ENCODE measurements at places on chromosomes 2 and 18.

DNA sequence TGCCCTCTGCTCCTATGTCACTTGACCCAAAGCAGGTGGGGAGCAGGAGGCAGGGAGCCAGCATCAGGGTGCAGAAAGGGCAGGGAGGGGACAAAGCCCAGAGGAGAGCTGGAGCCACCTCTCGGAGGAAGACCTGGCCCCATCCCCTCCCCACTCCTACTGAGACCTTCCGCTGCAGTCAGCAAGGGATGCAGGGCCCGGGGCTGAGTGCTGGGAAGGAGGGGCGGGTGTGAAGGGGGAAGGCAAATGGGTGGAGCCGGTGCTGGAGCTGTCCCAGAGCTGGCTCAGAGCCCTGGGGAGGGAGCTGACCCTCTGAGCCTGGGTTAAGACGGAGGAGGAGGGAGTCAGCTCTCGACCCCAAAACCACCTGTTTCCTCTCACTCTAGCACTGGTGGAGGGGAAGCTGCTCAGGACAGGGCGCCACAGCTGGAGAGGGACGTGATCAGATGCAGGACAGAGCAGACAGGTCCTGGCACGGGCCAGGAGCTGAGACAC, 33.8 kb downstream of the HS1BP3 start:
- DNase-seq: no peak

- DNase-seq: peak; percentile 48
Observed at GRCh38 chr18:56377231-56377630, 261.2 kb downstream of the TXNL1 start.

- DNase-seq: peak; percentile 98
Observed at GRCh38 chr2:11833601-11834000, 87.2 kb downstream of the LPIN1 start.

- peak; percentile 62 for DNase-seq
Observed at GRCh38 chr2:174683392-174683759, 80.9 kb downstream of the CHRNA1 start.

DNA sequence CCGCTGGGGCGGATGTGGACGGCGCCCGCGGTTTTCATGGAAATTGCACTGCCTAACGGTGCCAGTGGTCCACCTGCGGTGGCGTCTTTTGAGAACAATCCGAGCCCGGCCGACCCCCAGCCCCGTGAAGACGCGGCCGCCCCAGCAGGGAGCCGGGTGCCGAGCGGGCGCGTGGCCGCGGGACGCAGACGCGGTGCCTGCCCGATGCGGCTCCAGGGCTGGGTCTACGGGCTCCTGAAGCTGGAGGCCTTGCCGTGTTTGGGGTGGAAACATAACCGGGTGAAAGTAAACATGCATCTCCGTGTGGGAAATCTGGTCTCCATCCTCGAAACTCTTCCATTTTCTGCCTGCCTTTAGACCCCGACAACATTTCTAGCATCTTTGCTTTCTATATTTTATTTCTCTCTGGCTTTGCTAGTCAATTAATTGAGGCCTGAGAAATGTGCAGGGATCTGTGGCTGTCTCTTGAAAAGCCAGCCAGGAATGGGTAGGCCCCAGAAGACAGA, 572 bp downstream of the INPP4A start:
- DNase-seq: no peak

GRCh38 chr2:222538535-222538934, 114.2 kb downstream of the SGPP2 start:
- DNase-seq: no peak

DNA sequence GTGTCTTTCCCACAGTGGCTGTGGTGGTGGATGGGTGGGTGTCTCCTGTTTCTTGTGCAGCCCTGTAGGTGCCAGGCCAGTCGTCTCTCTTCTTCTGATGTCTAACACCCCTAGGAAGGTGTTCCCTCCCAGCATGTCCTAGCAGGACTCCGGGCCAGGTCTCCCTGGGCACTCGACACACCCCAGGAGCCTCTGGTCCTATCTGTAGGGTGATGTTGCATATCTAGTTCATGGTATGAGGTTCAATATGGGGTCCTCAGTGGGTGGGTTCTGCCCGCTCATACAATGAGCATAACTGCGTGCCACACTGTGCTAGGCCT, 14.4 kb downstream of the NGEF start:
- DNase-seq: no peak

GRCh38 chr2:71455011-71455740, 1.8 kb downstream of the DYSF start:
- DNase-seq: no peak

DNA sequence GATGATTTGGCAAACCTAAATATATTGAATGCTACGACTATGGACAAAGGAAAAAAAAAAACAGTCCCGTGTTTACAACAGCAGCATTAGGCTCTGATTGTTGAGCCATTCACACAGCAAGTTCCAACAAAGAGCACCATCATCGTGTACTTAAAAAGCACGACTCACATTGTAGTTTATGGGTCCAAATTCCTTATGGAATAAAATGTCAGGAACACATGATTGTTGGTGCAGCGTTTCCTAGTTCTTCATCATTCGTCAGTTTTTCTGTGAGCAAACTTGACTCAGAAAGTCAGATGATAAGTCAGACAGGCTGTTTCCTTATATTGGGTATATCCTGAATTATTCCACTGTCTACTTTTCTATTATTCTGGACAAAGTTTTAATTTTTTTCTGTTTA, 10.0 kb upstream of the KIDINS220 start:
- DNase-seq: peak; percentile 40

DNA sequence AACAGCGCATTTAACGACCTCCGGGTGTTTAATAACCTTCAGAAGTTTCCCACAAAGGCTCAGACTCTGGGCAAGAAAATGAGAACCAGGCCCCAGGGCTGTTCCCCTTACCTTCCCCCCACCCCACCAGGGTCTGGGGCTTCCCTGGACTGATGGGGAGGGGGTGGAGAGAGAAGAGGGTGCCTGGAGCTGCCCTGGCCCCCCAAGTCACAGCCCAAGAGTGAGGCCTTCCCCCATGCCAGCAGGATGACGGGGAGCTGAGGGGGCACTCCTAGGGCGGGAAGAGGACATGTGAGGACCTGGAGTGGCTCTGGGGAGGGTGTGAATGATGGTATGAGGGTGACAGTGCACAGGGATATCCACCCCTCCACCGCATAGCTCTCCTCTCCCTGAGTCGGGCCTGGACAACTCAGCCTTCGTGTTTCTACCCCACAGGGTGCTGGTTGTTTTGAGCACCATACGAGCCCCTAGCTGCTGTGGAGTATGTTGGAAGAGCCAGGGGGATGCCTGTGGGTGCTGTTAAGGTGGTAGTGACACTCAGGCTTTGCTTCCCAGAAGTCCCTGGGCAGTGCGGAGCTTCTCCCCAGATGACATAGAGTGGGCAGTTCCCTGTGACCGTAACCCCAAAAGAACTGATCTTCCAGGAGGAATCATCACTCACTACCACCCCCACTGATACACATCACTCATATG, 3.9 kb downstream of the PKDCC start:
- DNase-seq: no peak

GRCh38 chr2:68912732-68913131, 40.0 kb downstream of the GKN2 start:
- no peak for DNase-seq

DNA sequence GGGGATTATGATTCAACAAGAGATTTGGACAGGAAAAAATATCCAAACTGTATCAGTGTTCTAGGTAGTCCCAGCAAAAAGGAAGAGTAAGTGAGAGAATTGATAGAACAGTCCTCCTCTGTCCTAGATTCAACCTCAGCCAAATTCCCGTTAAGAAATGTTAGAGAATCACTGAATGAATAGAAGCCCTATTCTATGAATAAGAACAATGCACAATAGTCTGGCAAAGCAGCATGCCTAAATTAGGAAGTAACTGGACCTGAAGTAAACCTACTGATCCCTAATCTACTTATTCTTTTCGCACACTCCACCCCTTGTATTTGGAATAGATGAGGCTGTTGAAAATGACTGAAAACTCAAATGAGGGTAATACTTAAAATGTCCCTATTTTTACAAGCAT, 1665.5 kb downstream of the LRP1B start:
- DNase-seq: no peak
